Stimulated activated CD8-positive, alpha-beta memory T cell treated with anti-CD3 and anti-CD28 coated beads, Interleukin-2, amount 100 ng/mL, for 1 hour (primary cell): ENCODE measurements at places on chromosomes 3 and 15.

DNA sequence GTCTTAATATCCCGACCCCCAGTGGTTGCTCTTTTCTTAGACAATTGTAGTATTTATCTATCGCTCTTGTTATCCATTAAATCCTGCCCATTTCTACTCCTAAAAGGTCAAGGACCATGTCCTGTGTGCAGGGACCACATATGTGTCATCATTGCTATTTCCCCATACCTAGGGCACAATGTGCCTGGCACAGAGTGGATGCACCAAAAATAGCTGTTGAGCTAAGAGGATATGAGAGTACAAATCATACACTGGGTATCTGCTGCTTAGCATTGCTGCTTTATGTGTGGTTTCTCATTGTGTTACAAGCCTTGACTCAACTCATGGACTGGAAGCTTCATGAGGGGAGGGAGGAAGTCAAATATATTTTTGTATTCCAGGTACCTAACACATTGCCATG lies 3.4 kb upstream of the MITF start:
- DNase-seq: no peak

- DNase-seq: no peak
Observed at GRCh38 chr3:185215873-185216606, 37.8 kb downstream of the EHHADH start.

GRCh38 chr3:152470095-152470494 lies 201.4 kb downstream of the MBNL1 start:
- no peak for DNase-seq

- DNase-seq: no peak
Observed at GRCh38 chr3:190105876-190106275, 14.8 kb downstream of the P3H2 start.

DNA sequence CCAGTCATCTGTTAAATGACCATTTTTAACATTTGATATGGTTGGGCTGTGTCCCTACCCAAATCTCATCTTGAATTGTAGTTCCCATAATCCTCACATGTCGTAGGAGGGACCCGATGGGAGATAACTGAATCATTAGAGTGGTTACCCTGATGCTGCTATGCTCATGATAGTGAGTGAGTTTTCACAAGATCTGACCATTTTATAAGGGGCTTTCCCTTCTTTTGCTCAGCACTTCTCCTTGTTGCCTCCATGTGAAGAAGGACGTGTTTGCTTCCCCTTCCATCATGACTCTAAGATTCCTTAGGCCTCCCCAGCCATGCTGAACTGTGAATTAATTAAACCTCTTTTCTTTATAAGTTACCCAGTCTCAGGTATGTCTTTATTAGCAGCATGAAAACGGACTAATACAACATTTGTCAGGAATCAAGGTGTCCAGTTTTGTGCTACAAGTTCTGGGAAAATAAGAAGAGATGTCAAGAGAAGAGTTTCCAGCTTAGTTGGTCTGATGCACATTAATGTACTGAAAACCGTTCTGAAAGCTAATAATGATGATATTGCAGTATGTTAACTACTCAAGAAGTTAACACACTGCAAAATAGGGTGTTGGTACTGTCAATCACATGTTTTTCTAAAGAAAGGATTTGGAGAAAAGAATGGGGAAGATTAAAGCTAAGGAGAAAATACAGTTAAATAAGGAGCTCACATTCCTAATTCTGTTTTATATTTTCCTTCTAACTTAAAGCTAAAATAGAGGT lies 67.9 kb downstream of the ATP8B4 start:
- no peak for DNase-seq

DNA sequence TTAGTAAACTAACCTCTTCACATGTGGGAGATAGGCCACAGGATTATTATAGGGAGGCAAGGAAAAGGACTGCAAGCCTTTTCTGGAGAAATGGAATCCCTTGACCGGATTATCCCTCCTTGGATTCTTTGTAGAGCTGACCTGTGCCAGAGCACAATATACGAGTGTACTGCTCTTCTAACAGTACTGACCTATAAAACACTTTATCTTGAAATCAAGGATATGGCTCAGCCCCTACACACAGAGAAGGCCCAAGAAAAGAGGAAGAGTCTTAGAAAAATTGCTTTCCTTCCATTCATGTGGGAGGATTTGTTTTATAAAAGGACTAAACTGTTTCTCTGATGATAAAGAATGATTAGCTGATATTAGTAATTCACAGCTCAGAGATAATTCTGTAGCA lies 42.2 kb downstream of the DMXL2 start:
- no peak for DNase-seq

DNA sequence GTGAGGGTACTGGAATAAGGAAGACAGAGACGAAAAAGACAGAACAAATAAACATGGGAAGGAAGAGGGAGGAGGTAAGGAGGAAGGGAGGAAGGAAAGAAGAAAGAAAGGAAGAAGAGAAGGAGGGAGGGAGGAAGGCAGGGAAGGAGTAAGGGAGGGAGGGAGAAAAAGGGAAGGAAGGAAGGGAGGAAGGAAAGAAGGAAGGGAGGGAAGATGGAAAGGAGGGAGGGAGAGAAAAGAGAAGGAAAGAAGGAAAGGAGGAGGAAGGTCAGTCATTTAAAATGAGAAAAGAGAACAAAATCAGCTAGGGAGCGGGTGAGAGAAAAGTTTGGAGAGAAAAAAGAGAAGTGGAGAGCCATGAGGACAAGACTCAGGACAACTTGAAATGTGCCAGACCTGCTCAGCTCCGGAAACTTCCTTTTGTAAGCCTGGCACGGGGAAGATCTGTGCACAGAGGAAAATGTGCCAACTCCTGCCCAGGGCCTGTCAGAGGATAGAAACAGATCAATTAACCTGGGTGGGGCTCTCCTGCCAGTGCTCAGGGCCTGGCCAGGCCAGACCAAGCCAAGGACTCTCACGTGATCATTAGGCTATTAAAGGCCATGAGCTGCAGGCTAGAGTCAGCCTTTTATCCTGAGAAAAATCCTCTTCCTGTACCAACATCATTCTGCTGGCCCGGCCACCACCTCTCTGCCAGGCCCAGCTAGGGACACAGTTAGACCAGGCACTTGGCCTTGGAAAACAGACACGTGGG lies 50.1 kb upstream of the BCL6 start:
- no peak for DNase-seq

- no peak for DNase-seq
Observed at GRCh38 chr15:41886741-41887140, 7.1 kb downstream of the SPTBN5 start.

DNA sequence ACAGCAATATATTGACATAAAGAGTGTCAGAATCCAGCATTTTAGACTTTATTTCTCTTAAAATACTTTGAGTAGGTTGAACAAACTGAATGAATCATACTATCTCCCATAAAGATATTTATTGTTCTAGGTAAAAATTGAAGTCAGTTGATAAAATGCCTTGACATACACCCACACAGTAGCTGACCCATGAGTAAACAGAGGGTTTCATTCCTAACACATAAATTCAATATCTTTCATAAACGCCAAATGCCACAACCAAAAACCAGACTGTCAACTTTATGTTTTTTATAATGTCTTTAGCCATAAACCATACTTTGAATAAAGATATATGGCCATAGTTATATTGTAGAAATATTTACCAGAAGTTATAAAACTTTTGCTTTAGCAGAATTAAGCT lies 742.4 kb downstream of the NAALADL2 start:
- DNase-seq: no peak

DNA sequence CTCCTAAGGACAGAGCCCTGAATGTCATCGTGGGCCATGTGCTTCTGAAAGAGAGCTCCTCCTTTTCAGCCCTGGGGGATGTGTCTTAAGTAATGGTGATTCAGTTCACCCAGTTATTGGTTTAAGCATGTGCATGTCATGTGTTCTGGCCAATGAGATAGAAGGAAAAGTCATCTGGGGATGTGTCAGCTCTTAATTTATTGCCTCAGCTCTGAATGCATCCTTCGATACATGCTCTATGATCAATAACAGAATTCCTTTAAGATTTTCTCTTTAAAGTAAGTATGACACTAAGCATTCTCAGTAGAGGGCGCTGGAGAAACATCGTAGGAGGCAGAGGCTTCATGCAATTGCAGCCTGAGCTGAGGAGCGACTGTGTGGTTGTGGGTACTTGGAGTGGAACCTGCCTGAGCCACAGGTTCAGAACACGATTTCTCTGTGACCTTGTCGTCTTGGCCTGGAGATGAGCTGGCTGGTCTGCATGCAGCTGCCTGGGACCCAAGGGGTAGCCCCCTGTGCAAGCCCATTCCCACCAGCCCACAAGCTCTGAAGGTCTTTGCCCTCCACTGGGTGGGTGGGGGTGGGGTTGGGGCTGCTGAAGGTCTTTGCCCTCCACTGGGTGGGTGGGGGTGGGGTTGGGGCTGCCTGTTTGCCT lies 69.5 kb downstream of the C3orf38 start:
- DNase-seq: no peak

DNA sequence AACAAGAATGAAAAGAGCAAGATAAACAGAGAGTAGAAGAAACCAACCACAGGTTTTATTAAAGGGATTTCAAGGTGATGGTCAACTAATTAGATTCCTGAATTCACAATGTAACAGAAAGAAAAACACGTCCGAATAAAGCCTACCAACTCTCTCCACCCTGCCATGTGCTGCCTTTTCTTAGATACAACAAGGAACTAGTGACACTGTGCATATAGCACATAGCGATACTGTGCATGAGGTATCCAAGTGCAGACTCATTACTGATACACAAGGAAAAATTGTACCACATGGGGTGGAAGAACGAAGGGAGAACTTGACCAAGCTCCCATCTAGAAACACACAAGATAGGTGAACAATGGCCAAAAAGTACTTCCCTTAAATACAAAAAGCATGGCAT lies 154.6 kb downstream of the MAGI1 start:
- no peak for DNase-seq

GRCh38 chr3:41651718-41652117 lies 310.2 kb downstream of the ULK4 start:
- DNase-seq: no peak

- no peak for DNase-seq
Observed at GRCh38 chr3:27114684-27115083, 254.5 kb downstream of the NEK10 start.

DNA sequence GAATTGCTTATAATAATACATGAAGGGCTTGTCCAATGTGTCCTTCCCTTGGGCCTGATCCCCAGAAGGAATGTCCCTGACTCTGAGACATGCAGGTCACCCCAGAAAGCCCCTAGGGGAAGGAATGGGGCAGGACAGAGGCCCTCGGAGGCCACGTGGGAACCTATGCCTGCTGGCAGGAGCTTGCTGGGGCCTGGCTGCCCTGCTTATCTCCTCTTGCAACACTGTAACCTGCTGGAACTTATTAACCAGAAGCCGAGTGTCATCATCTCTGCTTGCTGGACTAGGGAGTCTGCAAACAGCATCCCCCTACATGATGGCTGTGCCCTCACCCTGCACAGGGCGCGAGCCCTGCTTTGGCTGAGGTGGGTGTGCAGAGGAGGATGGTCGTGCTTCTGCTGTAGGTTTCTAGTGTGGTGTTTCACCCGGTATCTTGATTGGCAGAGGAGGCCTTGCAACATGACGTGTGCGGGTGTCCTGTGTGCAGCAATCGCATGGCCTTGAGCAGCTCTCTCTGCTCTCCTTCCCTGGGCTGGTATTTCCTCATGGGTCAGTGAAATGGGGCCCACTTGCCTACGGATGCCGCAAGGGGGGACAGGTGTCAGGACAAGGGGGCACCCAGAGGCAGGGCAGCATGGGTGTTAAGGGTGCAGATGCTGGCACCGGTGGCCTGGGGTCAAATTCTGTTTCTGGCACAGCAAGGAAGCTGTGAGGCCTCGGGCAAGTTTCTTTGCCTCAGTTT lies 5.0 kb downstream of the CHST13 start:
- DNase-seq: no peak

DNA sequence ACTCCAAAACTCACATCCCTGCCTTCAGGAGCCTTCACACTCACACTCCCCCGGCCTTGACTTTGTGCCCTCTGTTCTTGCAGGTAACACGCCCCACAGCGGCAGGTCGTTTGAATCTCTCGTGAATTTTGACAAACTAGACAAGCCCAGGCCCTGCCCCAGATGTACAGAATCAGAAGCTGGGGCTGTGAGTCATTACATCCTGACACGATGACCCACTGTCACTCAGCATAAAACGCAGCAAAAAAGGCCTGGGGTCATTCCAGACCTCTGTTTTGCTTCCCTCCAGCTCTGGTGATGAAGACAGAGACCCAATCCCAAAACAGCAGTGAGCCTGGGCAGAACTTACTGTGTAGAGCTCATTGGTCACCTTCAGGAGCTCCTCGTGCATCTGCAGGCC lies 116.4 kb upstream of the RAD18 start:
- no peak for DNase-seq

- DNase-seq: no peak
Observed at GRCh38 chr3:190481779-190482178, 32.1 kb upstream of the TMEM207 start.

GRCh38 chr15:22980189-22981050 lies at the start of gene CYFIP1:
Gene CYFIP1 (minus strand): TSS chr15:22980368. CDS start chr15:22947285, 33,083 bp downstream.
- no peak for DNase-seq
